Transverse colon (tissue), 4 donors: ENCODE measurements at places on chromosomes 5 and 9.

GRCh38 chr9:27537027-27537435 is 7.4 kb upstream of the MOB3B start:
- DNase-seq: no peak

DNA sequence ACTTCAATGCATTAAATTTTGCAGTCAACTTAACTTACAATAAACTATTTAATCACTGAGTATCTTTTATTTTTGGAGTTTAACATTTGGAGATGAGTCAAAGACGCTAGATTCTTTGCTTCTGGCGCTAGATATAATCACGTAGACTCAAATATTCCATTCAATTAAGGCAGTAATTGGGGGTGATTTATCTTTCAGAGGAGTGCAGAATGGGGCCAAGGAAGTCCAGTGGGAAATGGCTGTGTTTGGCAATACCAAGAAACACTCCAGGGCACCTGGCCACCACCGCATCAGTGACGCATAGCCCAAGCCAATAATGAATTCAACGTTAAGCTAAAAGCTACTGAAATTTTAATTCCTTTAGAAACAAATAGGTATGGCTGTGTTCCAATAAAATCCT is 81.2 kb downstream of the PHAX start:
- no peak for DNase-seq

- no peak for DNase-seq
Measured at GRCh38 chr5:143143973-143144372, 259.5 kb downstream of the NR3C1 start.

DNA sequence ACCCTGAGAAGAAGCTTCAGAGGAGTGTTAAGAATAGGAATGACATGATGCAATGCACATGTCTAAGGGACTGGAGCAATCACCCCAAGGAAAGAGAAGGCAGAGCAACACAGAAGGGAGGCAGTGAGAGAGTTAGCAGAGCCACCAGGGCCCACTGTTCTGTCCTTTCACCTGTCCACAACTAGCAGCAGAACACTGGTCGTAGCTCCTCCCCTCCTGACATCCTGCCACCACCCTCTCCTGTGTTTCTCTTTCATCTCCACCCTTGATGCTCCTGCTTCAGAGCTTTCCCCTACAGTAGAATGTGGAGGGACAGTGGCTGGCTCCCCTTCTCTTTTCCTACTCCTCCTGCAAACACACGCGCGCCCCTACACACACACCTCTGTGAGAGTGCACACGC is 483.4 kb upstream of the KIF2A start:
- no peak for DNase-seq

DNA sequence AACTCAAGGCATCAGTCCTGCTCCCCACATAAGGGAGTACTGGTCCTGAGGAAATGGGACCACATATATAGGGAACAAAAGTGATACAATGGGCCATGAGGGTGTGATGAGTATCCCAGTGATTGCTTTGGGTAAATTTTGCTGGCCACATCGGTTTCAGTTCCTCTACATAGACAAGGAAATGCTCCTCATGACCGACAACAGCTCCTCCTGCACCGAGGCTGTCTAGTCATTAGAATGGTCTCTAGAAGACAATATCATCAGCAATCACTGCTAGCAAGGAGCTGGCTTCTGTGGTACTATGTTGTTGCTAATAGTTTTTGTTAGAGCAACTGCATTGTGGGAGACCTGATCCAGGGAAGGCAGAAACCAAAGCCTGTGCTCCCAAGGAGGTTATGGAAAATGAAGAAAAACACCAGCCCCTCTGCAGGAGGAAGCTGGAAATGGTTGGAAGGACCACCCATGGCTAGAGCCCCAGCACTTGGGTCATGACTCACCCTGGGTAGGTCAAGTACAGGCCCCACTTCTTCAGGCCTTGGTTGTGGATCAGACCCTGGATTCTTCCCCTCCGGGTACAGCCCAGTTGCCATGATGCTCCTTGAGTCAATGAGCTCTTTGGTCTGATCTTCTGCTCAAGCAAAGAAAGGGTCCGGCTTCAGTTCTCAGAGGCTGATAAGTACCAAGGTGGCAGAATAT is 3.4 kb upstream of the CTSL start:
- DNase-seq: no peak

GRCh38 chr9:121708768-121709488 is 57.5 kb downstream of the DAB2IP start:
- no peak for DNase-seq

DNA sequence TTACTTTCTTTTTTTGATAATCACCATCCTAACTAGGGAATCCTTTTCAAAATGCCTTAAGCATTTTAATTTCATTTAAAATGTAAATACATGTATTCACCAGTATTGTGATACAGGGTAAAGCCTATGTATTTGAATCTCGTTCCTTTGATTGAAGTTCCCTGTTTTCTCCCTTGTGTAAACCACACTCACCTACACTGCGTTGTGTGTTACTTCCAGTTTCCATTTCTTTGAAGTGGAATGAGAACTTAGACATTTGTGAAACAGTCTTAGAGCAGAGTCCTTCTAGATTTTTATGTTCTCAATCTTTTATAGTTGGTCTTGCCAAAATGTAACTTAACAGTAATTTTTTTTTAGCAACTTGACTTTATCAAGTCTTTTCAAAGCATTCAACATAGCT is 101.4 kb downstream of the ZNF462 start:
- DNase-seq: no peak
